ENCODE measurements at places on chromosomes 6 and 20.
A peak's percentile ranks its signal among the peaks of the same experiment; 100 is the strongest.

DNA sequence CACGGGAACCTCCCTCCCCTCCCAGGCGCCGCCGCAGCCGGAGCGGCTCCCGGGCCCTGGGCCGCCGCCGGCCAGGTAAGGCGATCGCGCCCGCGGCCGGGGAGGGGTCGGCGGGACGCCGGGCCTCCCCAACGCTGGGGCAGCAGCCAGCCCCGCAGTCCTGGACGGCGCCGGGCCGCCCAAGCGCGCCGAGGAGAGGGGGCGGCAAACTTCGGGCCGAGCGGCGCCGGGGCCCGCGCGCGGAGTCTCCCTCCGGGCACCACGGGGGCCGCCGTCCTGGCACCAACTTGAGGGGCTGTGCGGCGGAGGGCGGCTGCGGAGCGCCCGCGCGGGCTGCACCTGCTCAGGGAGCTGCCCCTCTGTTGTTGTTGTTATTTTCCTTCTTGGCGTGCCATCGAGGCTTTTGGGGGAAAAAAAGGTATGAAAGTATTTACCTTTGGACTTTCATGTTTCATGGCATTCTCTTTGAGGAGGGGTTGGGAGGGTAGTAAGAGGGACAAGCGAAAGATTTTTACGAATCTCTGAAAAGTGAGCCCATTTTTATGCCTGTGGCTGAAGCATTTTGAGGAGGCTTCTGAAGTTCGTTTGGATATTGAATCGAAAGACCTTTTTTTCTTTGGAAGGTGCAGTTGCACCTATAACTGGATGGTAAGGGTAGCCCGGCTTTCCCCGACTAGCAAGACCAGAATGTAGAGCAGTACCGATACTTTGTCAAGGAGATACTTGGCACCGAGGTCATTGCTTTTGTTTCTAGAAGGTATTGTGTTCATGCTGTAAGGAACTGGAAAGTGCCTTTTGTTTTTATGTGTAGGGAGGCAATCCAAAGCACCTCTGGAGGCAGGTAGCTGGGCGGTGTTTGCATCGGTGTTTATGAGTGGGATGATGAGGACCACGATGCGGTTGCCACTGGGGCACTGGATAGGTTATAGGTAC, at the start of gene RNF182:
TSS of gene RNF182 (plus strand) at position 4 of the 933 bp plus-strand sequence. CDS start 52,168 bp downstream, outside the sequence.
- DNase-seq: no peak

- no peak for DNase-seq
Observed at GRCh38 chr6:8329562-8329961, 105.8 kb downstream of the SLC35B3 start.

- no peak for DNase-seq
Observed at GRCh38 chr6:23531666-23532065, 594.3 kb upstream of the NRSN1 start.

DNA sequence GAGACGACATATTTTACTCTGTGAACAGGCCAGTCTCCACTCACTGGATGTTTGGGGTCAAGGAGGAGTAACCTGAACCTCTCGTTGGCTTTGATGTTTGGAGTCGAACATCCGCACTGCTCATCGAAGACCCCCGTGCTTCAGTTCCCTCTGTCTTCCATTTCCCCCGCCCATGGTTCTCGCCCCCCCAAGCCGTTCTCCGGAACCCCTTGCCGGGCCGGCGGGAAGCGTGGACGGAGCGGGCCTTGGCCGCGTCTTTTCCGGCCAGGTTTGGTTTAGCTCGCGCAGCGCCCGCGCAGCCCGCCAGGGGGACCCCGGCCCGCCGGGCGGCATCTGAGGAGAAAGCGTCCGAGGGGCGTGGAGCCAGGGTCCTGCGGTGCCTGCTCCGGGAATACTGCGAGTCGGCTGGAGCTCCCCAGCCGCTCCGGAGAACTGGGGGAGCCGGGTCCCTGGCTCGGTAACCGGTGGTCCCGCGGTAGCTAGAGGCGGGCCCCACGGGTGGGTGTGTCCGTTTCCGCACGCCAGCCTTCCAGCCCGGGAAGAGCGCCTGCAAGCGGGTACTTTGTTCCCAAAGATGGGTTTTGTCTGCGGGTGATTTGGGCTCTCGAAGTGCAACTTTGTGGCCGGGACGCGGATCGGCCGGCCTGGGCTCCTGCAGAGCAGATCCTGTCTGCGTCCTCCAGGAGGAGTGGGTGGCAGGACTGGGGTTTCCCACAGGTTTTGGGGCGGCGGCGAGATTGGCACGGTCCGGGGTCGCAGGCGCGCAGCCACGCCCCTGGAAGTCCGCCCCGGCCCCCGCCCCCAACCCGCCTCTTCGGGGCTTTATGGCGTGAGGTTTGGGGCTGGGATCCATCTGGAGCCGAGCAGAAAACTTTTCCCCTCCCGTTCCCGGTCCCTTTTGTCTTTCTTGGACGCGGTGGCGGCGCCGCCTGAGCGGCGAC, at the start of gene TMEM200A:
TSS of gene TMEM200A (plus strand) at position 852 of the 941 bp plus-strand sequence. CDS start 74,406 bp downstream, outside the sequence.
- DNase-seq: peak; percentile 90

DNA sequence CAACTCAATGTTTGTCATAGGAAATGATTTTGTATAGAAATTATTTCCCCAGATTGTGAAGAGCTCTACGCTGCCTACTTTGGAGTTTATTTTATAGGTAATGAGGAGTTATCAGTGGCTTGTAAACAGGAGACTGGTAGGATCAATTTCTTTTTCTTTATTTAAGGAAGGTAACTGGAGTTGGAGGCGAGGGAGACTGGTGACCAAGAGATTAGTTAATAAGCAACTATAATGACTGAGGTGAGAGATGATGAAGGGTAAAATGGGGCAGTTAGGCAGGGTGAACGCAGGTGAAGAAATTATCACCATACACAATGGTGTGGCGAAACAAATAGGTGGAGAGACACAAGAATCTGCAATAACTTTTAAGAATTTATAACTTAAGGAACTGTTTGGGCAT, 100.2 kb downstream of the PRKN start:
- DNase-seq: no peak

DNA sequence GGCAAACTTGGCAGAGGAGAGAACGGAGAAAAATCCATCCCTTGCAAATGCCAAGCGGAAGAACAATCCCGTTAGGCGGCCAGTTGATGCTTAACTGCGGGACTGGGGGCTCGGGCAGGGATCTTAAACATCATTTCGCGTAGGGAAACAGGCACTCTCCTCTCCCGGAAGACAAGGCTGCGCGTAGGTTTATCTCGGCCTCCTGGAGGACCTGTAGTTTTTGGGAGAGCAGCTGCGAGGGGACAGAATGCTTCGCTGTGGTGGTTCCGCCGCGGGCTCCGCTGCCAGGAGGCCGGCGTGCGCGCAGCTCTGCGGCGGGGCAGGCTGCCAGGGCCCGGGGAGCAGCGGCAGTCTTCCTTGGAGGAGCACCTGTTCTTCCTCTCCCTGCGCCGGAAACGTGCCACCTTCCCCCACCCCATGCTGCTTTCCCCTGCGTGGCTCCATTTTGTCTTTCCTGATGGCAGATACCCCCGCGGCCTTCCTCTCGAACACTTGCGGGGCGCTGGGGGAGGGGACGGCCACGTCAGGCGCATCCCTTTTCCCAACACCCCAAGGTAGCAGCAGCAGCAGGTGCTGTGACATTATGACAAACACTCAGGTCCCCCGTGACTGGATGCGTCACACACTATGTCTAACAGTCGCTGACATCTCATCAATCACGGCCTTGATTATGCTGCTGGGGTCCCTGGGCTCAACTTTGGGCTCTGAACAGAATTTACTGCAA, 230.7 kb upstream of the BTBD3 start:
- DNase-seq: no peak

GRCh38 chr6:65633501-65633900, 73.5 kb downstream of the EYS start:
- no peak for DNase-seq

GRCh38 chr20:63007360-63007645, 539 bp upstream of the BHLHE23 start:
- DNase-seq: no peak

DNA sequence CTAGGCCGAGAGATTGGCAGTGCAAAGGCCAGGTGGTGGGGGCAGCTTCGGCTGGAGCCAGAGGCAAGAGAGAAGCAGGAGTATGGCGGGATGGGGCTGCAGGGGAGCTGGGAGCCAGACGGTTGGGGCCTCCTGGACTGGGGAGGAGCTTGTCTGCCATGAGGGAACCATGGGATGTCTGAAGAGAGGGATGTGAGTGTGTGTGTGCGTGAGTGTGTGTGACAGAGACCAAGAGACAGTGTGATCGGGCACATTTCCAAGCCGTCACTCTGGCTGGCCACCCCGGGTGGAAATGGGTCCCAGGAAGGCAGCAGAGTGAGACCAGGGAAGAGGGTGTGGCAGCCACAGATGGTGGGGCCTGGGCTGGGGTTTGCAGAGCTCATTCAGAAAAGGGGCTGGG, 13.8 kb downstream of the PHACTR3 start:
- DNase-seq: no peak

- DNase-seq: no peak
Observed at GRCh38 chr20:46487628-46488027, 25.7 kb downstream of the ZNF334 start.

- DNase-seq: no peak
Observed at GRCh38 chr6:47535316-47536225, 58.0 kb downstream of the CD2AP start.

- no peak for DNase-seq
Observed at GRCh38 chr20:41279546-41280225, 37.8 kb downstream of the ZHX3 start.

- no peak for DNase-seq
Observed at GRCh38 chr6:23989885-23990533, 136.0 kb upstream of the NRSN1 start.

GRCh38 chr6:124008000-124008987, 204.6 kb downstream of the NKAIN2 start:
- DNase-seq: no peak

DNA sequence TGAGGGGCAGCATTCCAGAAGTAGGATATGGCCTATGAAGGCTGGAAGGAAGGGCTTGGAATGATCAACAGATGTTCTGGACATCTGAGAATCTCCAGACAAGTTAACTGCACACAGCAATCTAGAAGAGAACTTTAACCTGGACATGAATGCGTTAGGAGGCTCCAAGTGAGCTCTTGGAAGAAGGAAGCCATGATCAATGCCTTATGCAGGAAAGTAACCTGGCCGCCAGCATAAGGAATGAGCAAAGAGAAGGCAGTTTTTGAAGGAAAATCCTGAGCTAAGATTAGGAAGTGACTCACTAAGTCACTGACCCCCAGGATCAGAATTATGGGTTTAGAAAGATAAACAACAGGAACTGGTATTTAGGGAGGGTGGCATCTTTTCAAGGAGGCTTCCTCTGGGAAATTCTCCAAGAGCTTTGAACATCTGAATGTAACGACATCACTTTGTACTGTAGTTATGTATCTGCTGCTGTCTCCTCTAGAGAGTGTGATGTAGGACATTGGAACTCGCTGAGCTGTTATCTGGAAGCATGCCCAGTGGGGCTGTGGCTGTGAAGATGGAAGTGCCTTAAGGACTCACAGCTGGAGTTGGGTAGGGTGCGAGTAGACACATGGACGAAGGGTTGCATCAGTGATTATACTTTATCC, 236.8 kb downstream of the PACRG start:
- no peak for DNase-seq

GRCh38 chr6:146574211-146574610, 24.6 kb upstream of the ADGB start:
- DNase-seq: no peak

GRCh38 chr6:2454180-2454579, 208.8 kb upstream of the GMDS start:
- DNase-seq: no peak

Data from type B pancreatic cell (in vitro differentiated cells).